Stimulated activated CD8-positive, alpha-beta memory T cell treated with anti-CD3 and anti-CD28 coated beads, Interleukin-4, amount 100 ng/mL, for 48 hours (primary cell): ENCODE measurements at places on chromosomes 5 and 9.
A peak's percentile ranks its signal among the peaks of the same experiment; 100 is the strongest.

- peak; percentile 82 for DNase-seq
These were observed 47.6 kb downstream of the THBS4 start for GRCh38 chr5:80082731-80083100.

GRCh38 chr5:97531549-97531948, 348.5 kb upstream of the RIOK2 start:
- no peak for DNase-seq

- no peak for DNase-seq
These were observed 530.4 kb upstream of the PTPRD start for GRCh38 chr9:11142965-11143738.

- DNase-seq, result no peak
These were observed 2111.3 kb downstream of the MAT2B start for GRCh38 chr5:165616490-165617405.
